ENCODE measurements at places on chromosomes 2 and 18.

- DNase-seq = no peak
These were observed 4.9 kb downstream of the IGFBP5 start for GRCh38 chr2:216690456-216690852.

DNA sequence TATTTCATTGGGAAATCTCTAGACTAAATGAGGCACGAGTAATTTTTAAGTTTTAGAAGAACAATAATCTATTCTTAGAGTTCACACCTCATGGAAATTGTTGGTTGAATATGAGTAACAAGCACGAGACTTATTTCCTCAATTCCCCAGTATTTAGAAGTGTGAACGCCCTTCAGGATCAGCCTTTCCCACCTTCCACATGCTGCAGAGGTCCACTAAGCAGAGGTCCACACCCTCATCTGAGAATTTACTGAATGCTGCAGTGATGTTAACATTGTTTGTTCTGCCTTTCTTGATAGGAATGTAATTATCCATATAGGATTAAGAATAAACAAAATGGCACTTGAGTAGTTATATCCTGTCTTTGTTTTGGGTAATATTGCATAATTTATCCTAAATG lies 41.8 kb downstream of the LTBP1 start:
- DNase-seq = no peak

GRCh38 chr2:184215745-184216144 lies 382.6 kb upstream of the ZNF804A start:
- DNase-seq = no peak

GRCh38 chr18:66523219-66523991 lies 80.5 kb downstream of the CDH19 start:
- DNase-seq = no peak

DNA sequence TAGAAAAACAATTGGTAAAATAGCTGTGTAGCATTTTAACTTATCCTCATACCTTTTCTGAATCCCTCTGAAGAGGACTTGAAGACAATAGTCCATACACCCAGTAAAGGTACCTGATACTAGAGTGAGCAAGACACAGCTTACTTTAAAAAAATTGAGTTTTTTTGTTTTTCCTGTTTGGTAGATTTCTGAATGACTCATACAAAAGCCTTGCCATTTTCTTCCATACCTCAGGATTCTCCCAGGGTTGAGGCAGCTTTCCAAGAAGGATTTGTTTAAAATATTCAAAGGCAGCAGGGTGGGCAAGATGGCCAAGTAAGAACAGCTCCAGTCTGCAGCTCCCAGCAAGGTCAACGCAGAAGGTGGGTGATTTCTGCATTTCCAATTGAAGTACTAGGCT lies 551.0 kb upstream of the LRATD1 start:
- no peak for DNase-seq

DNA sequence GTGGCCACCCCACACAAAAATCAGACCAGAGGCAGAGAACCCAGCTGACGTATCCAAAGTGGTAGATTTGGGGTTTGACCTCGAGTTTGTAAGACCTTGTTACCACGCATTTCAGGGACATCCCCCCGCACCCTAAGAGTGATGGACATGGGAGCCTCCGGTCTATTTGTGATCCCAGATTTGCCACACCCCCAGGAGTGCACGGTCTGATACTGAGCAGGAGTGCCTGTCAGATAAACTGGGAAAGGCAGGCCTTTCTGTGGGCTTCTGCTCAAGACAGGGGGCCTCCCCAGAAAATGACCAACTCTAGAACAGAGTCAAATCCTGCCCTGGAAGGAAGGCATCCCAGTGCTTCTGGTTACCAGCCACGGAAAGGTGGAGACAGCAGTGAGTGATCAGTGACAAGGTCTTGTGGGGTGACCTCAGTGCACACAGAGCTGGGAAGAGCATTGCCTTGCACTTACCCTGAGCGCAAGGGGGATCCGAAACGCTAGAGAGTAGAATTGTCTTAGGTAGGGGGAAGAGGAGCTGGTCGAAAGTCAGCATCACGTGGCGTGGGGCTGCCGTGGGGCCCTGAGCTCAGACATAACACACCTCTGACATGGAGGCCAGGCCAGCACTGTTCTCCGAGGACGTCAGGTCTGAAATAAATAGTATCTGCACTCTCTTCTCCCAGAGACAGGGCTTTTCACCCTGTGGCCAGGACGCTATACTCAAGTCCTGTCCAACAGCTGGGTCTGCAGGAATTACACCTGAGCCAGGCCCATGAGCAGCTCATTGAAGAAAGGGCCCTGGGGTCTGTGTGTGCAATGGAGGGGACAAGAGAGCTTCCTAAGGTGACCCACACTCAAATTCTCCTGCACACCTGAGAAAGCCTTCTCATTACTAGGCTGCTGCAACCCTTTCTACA lies 242.4 kb upstream of the SALL3 start:
- DNase-seq = no peak

DNA sequence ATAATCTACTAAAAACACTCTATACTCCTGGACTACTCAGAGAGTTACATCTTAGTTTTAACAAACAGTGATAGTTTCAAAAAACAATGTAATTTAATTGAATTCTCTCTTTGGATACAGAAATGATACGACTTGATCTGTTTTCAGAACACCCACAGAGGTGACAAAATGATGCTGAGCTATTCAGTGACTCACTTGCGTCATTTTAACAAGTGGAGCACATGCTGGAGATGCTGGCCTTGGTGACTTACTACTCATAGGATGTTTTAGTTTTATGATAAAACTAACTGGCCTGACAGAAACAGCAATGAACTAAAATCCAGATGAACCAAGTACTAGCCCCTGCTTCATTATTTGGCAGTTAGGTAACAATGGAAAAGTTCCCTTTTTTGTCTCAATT lies 101.3 kb upstream of the ITGB6 start:
- no peak for DNase-seq

- no peak for DNase-seq
These were observed 19.5 kb upstream of the POMC start for GRCh38 chr2:25187729-25188350.

- no peak for DNase-seq
These were observed 55.7 kb downstream of the KCNG2 start for GRCh38 chr18:79853303-79853992.

GRCh38 chr2:30883822-30884221 lies 76.6 kb upstream of the CAPN13 start:
- DNase-seq = no peak

- DNase-seq = no peak
These were observed 51.7 kb downstream of the MFSD6 start for GRCh38 chr2:190459881-190460280.

DNA sequence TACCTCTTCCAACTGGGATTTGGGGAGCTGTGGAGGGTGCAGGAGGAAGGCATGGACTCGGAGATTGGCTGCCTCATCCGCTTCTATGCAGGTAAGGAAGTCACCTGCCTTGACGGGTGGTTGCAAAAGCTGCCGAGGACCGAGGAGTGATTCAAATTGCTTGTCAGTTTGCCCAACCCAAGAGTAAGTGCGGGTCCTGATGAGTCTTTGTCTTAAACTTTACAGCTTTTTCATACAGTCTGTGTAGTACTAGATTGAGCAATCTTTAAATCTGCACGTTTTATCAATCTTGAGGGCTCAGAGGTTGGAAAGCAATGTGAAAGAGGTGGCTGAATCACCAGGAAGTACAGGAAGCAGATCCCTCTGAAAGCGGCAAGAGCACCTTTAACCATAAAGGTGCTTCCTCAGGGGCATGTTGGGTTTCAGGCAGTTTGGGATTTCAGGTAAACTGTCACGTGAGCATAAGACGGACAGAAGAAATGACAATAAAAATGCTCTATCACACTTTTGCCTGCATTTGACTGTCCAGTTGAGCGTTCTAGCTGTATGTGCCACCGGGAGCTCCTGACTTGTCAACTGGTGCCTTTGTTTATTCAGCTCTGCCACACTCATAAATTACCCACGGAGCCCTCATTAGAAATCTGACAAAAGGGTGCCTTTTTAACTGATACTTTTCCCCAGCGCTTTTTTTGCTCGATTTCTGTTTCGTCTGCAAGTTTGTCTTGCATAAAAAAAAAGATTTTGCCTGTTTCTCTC lies 2.0 kb downstream of the PHLPP1 start:
- no peak for DNase-seq

GRCh38 chr2:20436716-20437470 lies 10.0 kb upstream of the RHOB start:
- DNase-seq = no peak

DNA sequence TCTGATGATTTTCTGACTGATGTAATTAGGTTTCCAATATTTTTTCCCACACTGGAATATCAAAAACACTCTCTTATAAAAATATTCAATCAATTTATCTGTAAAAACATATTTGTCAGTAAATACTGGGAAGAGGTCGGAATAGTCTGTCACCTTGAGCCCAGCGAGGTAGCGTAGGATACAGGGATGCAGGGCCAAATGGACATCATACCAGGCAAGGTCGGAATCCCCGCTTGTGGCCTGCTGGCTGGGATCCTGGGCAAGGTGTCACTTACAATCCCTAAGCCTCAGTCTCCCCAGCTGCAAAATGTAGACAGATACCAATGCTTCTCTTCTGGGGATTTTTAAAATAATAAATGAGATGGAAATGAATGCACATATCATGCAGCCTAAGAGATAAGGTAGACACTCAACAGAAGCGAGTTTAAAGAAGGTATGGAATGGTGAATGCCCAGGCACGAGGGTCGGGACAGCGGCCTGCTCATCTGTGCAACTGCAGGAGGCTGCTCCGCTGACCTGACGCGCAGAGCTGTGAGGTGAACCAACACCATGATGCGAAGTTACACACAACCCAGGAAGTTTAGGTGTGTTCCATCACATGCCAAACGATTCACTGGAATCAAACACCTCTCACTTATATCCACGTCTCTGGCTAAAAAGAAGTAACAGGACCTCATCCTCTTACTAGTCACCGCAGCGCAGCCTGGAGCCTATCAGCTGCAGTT lies 98.2 kb downstream of the EIPR1 start:
- no peak for DNase-seq

GRCh38 chr18:37578182-37578678 lies 12.6 kb upstream of the CELF4 start:
- no peak for DNase-seq

DNA sequence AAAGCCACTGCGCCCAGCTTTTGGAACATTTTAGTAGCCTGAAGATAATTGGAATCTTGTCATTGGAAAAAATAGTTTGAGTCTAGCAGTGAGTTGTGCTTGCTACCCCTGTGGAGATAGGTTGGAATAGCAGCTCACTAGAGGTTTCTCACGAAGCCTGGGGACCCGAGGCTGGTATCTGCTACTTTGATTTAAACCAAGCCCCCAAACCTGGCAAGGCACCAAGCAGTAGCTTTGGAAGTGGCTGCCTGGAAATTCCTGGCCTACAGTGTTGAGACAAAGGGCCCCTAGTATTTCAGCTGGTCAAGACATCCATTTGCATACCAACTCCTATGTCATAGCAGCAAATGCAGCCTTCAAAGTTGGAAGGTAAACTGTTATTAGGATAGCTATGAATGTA lies 42.1 kb downstream of the NOP58 start:
- DNase-seq = no peak

GRCh38 chr18:5103286-5103685 lies 93.8 kb downstream of the AKAIN1 start:
- DNase-seq = no peak

- DNase-seq = no peak
These were observed 12.3 kb downstream of the KLF7 start for GRCh38 chr2:207153266-207153975.

All from NCI-H2081 treated with DMSO at 0.1 percent for 48 hours (cell line).